ENCODE measurements at places on chromosomes 13 and 19.

DNA sequence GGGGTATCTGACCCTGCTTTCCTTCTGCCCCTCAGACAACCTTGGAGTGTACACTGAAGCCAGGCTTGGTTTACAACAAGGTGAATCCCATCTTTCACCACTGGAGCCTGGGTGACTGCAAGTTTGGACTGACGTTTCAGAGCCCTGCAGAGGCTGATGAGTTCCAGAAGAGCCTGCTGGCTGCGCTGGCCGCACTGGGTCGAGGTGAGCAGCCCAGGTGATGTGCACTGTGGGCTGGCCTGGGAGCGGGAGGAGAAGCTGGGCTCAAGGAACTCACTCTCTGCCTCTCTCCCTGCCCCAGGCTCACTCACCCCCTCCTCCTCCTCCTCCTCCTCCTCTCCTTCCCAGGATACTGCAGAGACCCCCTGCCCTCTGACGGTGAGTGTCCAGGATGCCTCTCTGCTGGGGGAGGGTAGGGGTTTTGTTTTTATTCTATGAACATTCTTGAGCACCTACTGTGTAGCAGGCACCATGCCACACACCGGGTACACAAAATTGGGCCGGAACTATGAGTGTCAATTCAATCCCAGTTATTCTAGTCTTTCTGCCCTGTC lies 3.5 kb downstream of the SPRED3 start:
- no peak for DNase-seq

DNA sequence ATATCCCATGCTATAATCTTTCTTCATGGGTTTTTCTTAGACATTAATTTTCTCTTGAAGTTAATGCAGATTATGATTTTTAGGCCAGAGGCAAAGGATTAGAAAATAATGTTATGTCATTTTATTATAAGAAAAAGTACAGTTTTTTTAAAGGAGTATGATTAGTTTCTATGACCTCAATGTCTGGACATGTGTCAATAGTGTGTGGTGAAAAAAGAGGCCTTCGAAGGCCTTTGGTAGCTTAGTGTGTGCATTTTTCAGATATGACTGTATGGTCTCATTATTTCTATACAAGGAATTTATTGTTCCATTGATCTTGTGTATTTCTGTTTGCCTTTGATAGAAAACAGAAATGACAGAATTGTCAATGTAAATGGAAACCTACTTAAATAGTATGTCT lies 195.6 kb downstream of the GPC5 start:
- DNase-seq = no peak

- DNase-seq = no peak
These were observed 16.8 kb upstream of the IGSF23 start for GRCh38 chr19:44596428-44597130.

DNA sequence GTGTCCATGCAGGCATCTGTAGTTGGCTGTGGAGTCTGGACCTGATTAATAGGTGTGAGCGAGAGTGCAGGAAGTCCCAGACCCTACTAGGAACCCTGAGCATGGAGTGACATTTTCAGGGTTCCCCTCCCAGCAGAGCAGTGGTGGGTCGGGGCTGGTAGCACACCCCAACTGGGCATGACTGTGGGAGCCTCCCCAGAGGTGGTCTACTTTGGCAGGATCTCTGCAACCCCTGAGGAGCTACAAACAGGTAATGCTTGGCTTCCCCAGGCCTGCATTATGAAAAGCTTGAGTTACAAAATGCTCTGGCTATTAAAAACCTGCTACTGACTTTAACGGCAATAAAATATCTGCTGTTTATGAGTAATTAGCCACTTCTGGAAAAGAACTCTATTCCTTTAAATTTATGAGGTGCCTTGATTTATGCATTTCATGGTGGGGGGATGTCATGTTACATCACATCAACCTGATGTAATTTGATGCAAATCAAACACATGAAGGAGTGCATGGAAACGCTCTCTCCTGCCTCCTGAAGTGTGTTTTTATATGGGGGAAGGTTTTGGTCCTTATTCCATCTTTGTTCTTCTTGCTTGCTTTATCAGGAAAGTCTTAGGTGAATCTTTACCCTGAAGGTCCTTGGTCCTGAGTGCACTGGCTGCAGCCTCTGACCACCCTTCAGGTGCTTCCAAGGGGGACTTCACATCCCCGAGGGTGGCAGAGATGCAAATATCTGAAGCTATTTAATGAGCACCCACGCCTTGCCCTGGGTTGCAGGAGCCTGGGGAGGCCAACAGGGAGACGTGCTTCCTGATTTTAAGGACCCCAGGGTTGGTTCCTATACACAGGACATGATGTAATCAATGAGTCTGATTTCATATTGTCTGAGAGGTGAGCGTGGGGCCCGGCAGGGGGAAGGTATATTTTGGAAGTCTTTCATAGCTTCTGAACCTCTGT lies 54.0 kb downstream of the ZNF536 start:
- no peak for DNase-seq

GRCh38 chr13:99630269-99630898 lies 129.1 kb downstream of the TM9SF2 start:
- DNase-seq = no peak

DNA sequence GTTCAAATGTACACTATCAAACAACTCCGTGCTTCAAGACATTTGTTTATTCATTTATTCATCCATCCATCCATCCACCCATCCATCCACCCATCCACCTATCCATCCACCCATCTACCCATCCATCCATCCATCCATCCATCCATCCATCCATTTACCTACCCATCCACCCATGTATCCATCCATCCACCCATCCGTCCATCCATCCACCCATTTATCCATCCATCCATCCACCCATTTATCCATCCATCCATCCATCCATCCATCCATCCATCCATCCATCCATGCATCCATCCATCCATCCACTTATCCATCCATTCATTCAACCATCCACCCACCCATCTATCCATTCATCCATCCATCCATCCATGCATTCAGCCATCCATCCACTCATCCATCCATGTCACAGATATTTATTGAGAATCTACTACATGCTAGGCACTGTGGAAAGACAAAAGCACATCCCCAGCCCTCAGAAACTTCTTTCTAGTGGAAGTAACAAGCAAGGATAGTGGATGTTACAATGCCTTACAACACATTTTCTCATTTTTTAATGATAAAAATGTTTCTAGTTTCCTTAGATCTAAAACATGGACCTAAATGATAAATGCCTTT lies 237.6 kb downstream of the ZNF536 start:
- DNase-seq = no peak

- no peak for DNase-seq
These were observed 1.7 kb upstream of the DNAJB1 start for GRCh38 chr19:14519860-14520407.

GRCh38 chr13:20526664-20527063 lies 1.0 kb upstream of the CRYL1 start:
- no peak for DNase-seq

DNA sequence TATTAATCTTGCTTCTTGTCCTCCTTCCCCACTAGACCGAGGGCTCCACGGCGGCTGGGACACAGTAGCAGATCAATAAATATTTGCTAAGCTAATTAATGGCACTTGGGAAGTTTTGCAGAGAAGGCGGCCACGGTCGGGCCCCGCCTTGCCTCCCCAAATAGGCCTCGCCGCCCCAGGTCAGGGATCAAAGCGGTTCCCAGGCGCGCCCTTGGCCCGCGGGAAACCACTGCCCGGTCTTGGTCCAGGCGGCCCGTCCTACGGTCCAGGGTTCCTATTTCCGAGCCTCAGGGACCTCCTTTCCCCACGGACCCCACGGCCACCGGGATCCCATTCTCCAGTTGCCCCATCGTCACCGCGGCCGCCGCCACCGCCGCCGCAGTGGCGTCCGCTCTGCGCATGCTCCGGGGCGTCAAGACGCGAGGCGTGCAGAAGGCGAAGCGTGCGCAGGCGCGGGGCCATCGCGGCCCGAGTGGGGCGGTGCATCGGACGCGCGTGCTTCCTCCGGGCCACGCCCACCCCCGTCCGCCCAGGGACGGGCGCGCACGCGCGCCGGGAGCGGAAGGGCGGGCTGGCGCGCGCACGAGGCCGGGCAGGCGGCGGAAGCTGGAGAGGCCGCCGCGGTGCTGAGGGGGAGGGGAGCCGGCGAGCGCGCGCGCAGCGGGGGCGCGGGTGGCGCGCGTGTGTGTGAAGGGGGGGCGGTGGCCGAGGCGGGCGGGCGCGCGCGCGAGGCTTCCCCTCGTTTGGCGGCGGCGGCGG lies at the start of gene SMARCA4:
SMARCA4 (plus strand) TSS at position 717 of the 759 bp plus-strand sequence. CDS start 23,122 bp downstream, outside the sequence.
- peak; percentile 86 for DNase-seq

GRCh38 chr19:6292006-6292405 lies 12.2 kb upstream of the MLLT1 start:
- DNase-seq = no peak

GRCh38 chr19:15297416-15298224 lies 34.7 kb downstream of the BRD4 start:
- no peak for DNase-seq

DNA sequence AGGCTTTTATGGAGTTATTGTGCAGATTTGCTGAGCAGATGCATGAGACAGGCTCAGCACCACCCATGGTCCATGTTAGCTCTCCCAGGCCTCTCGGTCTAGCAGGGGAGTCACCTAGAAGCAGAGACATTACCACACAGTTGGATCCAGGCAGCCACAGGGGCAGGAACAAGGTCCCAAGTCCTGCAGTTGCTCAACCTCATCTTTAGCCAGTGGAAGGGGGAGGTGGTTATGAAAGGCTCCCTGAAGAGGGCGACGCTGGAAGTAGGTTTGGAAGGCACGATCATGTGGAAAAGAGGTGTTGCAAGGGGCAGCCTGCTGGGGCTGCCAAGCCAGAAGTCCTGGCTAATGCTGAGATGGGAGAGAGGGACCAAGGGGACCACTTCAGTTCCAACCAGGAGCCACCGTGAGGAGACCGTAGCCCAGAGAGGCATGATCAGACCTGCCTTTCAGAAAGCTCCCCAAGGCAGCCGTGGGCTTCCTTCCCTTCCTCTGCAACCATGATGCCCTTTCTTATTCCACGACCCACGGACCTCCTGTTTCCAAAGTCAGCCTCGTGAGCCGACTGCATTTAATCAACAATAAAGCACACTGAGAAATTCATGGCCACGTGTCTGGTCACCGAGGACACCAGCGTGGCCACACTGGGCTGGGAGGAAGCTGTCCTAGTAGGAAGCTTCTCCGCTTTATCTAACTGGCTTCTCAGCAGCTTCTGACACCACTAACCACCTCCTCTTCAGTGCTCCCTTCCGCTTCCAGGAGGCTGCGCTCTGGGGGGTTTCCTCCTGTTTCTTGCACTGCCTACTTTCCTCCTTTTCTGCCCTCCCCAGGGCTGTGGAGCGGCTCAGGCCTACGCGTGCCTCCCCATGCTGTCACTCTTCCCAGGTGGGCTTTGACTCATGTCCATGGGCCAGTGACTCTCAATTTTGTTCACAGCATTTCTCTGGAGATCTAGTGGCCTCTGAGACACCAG lies 2.6 kb downstream of the AP1M1 start:
- DNase-seq = no peak

DNA sequence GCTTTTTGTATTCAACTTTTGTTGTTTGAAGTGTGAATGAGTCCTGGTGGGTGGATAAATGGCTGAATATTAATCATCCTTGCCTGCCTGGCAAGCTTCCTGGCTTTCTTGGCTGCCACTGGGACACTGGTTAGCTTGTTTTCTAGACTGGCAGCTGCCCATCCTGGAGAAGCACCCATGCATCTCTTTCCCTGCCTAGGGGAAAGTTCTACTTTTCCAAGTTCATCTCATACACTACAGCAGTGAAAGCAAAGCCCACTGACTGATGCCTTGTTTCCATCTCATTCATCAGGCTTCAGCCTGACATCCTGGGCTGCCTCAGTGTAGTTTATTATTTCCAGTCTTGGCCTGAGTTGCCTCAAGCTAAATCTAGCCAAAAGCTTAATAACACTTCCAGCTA lies 244.8 kb downstream of the PCDH20 start:
- DNase-seq = no peak

- DNase-seq = no peak
These were observed 123.8 kb downstream of the SIPA1L3 start for GRCh38 chr19:38030686-38031422.

- DNase-seq = no peak
These were observed 12.1 kb downstream of the MBNL2 start for GRCh38 chr13:97234236-97234635.

- DNase-seq = peak; percentile 94
These were observed 15.7 kb downstream of the RANBP3 start for GRCh38 chr19:5961969-5962945.

GRCh38 chr19:12314553-12314952 lies 18.9 kb downstream of the ZNF563 start:
- DNase-seq = no peak

DNA sequence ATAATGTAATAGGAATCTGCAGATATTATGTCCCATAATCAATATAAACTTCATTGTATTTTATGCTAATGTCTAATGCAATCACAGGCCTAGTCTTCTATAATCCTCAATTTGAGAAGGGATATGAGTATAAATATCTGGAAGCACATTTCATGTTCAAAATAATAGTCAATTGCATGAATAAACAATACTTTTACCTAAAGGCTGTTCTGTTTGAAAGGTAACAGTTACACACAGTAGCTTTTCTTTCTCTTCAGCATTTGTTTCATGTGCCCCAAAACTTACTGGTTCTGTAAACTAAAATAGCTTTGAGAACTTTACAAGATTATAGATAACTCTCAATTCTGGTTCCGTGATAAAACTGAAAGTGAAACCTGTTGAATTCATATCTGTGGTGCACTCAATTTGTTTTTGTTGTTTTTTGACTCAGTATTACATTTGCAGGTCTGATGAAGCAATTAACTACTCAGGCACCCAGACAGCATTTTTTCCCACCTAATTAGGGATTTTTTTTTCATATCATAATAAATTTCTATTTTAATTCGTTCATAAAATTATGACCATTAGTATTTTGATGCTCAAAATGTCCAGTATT lies 1193.8 kb downstream of the SLITRK1 start:
- no peak for DNase-seq

DNA sequence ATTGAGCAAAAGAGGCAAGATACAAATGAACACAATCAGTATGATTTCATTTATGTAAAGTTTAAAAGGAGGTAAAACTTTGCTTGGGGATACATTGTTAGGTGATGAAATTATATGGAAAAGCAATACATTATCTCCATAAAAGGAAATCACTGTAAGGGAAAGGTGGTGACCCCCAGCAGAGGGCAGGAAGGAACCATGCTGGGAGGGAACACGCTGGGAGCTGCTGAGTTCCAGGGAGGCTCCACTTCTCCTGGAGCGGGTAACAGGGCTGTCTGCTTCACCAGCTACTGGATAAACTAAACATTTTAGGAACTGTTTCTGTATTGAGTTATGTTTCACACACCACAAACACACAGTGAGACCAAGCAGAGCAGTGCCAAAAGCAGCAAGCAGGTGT lies 91.2 kb downstream of the KATNAL1 start:
- peak; percentile 61 for DNase-seq

- no peak for DNase-seq
These were observed 5.0 kb downstream of the ZSCAN5A start for GRCh38 chr19:56309511-56310185.

DNA sequence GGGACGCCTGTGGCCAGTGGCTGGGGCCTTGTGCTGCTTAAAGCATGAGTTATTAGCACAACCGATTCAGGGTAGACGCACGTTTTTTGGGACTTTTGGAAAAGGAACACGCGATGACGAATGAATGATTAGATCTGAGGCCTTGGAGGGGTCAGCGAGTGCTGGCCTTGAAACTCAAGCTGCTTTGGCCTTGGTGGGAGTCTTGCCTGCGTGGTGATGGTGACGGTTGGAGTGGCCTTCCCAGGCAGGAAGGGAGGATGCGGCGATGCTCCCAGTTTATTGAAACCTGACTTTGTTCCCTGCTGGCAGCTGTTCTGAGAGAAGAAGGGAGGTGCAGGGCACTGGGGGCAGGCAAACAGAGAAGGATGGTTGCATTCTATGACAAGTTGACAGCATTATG lies 63.1 kb upstream of the RNF113B start:
- no peak for DNase-seq

Data from brain pericyte (primary cell).